Suprapubic skin (tissue), 4 donors: ENCODE measurements at places on chromosomes 4 and X. TPM values are rescaled to one million over a fixed set of nuclear protein-coding genes. Genes with fewer than 3 reads are reported as not detected.

ELMOD2 gene
- total RNA-seq = 19.4 TPM

NEXMIF gene
- 1.3 TPM for total RNA-seq

DNA sequence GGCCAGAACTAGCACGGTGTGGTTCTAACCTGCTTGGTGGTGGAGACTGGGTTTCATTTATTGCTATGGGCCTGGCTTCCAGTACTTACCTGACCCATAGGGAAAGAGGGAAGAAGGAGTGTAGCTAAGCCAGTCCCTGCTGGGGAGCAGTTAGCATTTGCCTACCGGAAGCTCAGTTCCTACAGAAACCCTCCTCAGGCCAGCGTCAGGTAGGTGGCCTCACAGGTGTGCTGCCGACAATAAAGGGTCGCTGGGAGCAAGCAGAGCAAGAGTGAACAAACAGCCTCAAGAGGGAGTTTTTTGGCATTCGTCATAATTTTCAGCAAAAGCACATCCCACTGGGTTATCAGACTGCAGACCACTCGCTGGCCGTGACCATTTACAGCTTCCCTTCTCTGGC lies 740.6 kb upstream of the TENM3 start:
- no peak for DNase-seq

DCX gene
- 0.42 TPM for total RNA-seq

FREM3 gene
- total RNA-seq = not detected

GRCh38 chrX:47502316-47503125 lies 19.5 kb upstream of the ZNF41 start:
- DNase-seq = no peak

DNA sequence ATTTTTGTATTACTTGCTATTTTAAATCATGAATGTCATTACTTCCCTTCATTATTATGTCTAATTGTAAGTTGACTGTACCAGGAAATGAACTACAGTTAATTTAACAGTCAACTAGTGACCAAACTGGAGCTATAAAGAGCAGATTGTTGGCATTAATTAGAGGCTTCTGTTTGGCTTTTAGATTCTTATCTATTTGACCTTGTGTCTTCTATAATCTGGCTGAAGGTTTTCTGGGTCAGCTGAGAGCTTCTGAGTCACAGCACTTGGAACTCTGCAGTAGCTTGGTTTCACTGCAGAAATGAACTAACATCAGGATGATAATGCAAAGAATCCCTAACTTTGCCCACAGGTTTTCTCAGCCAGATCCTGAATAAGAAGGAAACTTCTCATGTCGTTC lies 169.2 kb upstream of the LEF1 start:
- DNase-seq = no peak

EFHC2 gene
- total RNA-seq = 10.2 TPM

DNA sequence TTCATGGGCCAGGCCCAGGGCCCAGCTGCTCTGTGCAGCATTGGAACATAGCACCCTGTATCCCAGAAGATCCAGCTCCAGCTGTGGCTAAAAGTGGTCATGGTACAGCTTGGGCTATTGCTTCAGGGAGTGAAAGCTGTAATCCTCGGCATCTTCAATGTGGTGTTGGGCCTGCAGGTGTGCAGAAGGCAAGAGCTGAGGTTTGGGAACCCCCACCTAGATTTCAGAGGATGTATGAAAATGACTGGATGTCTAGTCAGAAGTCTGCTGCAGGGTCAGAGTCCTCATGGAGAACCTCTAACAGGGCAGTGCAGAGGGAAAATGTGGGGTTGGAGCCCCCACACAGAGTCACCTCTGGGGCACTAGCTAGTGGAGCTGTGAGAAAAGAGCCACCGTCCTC lies 341.7 kb downstream of the PPP3CA start:
- DNase-seq = no peak

DNA sequence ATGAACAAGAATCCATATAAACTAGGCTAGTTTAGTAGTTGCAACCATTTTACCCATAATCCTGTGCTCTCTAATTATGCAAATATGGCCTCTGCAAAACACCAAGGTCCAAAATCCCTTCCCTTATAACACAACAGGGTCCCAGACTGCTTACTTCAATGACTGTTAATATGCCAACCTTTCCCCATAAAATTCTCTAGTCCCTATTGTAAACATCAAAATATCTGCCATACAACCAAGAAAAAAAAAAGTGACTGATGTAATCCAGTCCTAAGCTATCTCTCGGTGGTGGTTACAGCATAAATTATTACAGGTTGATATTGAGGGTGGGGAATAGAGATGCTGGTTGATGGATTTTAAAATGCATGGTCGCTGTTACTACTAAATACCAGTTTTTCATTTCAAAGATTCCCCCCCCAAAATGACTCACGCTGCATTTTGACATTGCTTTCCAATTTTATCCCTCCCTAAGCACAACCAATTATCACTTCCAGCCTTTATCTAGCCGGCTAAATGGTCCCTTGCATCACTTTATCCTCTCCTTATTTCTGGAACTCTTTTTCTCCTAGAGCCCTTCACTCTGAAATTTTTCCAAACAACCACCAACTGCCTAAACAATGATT lies 44.8 kb downstream of the TSPAN5 start:
- no peak for DNase-seq

- DNase-seq = no peak
Measured at GRCh38 chrX:118218079-118218478, 101.5 kb upstream of the KLHL13 start.

CSAG3 gene
- not detected for total RNA-seq

ADGRL3 gene
- 10.1 TPM for total RNA-seq

DNA sequence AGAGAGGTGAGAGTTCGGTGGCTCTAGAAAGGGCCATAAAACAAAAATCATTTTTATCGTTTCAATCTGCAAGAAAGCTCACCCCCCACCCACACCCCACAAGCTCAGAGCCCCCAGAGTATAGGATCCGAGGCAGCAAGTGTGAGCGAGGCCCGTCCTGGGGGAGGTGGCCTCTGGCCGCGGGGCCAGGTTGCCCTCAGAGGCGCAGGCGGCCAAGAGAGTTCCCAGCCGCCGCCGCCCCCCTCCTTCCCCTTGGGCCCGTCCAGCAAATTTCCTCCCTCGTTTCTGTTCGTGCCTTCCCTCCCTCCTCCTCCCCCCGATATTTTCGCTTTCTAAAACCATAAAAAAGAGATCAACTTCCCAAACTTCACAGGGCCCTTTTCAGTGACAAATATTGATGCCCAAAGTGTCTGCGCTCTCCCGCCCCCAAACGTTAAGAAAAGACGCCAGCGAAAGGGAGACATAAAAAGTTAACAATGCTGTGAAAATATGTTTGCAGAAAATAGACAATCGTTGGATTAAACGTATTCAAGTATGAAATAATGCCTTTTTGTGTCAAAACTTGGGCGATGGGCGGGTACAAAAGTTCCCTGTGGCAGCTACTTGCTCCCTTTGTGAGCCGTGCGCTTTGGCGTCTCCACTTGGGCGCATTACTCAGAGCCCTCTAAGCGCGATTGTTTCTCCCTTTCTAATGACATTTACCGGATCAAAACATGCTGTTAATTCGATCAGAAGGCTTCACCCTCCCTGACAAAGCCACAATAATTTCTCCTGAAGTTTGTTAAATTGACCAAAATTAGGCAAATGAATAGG lies 1.1 kb upstream of the HELT start:
- no peak for DNase-seq
